LoVo (cell line): ENCODE measurements at places on chromosomes 5 and 9.

DNA sequence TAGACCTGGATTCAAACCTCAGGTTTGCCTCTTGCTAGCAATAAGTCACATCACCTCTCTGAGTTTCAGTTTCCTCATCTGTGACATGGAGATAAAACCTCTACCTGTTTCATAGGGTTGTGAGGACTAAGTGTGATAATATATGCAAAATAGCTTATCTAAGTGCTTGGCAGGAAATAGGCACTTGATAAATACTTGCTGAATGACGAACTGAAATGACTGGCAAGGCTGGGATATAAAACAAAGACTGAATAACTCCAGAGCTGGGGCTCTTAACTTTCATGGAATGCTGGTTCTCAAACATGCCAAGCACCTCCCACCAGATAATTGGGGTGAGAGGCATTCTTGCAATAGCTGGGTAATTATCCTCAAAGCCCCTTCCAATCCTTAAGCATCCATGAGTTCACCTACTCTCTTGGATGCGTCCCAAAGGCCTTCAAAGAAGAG lies 87.6 kb downstream of the ADRB2 start:
- peak; percentile 63 for DNase-seq

DNA sequence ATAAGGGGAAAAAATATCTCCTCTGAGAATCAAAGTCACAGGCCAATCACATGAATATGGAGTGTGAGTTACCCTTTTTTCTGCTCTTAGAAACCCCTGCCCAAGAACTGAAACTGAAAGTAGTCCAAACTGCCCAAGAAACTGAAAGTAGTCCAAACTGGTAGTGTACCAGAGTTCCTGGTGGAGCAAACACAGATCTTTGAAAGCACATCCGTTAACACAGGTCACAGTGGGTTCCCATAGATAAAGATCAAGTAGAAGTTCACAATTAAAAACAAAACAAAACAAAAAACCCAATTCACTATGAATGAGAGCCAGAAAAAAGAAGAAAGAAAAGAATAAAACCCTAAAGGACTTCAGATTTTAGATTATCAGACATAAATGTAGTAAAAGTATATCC lies 332.4 kb upstream of the EFNA5 start:
- peak; percentile 50 for DNase-seq

- DNase-seq = no peak
These were observed 346.2 kb upstream of the CTNND2 start for GRCh38 chr5:12250454-12250853.

GRCh38 chr5:37722236-37723161 lies 117.3 kb downstream of the GDNF start:
- DNase-seq = peak; percentile 62

GRCh38 chr5:41978676-41979075 lies 53.6 kb downstream of the FBXO4 start:
- no peak for DNase-seq

DNA sequence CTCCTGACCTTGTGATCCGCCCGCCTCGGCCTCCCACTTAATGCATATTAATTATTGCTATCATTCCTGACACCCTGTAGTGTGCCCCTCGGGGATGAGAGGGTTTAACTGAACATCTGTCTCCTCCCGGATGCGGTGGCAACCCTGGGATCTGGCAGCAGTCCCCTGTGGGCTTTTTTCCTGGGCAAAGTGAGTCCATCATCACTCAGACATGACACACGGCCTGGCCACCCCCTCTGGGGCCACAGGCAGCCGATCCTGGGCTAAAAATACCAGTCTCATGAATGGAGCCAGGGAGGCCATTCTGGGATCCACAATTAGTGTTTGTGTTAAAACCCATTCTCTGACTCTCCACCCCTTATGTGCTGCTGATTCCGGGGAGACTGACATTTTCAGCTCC lies 161.2 kb downstream of the RGS3 start:
- DNase-seq = no peak

GRCh38 chr9:96486386-96487028 lies 36.5 kb downstream of the HABP4 start:
- no peak for DNase-seq

- DNase-seq = no peak
These were observed 1.4 kb downstream of the DAB2 start for GRCh38 chr5:39423331-39423751.

DNA sequence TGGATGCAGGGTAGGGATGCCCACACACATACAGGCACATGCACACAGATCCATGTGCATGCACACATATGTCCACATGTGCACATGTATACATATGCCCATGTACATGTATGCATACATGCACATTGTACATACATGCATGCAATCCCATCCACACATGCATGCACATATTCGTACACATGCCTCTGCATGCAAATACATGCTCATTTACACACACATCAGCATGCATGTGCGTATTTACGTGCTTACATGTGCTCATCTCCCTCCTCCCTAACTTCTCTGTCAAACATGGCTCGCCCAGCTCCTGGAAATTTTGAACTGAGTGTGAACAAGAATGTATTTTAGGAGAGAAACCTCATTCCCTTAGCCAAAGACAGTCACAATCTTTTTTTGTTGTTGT lies 6.2 kb downstream of the KCNT1 start:
- no peak for DNase-seq

- DNase-seq = no peak
These were observed 11.6 kb upstream of the WHRN start for GRCh38 chr9:114516913-114517312.

DNA sequence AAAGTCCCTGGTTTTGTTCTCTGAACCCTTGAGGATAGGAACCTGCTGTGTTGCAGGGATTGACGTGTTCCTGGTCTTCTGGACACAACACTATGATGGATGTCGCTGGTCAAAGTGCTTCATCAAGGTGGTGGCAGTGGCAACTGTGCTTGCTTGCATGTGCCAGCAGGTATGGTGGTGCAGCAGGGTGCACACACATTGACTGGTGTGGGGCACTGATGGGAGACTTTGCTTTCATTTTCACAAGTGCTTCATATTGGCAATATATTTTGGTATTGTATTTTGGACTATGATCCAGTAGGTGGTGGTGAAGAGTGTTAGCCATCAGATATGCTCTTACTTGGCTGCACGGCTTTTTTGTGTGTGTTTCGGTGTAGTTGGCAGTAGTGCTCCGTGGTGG lies 479.8 kb upstream of the CTNND2 start:
- DNase-seq = no peak

- no peak for DNase-seq
These were observed 51.1 kb downstream of the BARX1 start for GRCh38 chr9:93903886-93904648.

DNA sequence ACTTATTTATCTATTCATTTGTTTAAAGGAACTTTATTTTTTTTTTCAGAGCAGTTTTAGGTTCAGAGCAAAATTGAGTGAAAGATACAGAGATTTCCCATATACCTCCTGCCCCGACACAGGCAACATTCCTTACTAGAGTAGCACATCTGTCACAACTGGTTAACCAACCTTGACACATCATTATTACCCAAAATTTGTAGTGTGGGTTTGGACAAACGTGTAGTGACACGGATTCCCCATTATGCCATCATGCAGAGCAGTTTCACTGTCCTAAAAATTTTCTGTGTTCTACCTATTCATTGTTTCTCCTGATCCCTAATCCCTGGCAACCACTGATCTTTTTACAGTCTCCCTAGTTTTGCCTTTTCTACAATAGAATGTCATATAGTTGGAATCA lies 57.3 kb upstream of the LHFPL2 start:
- DNase-seq = no peak

- DNase-seq = no peak
These were observed 69.9 kb downstream of the SEMA6A start for GRCh38 chr5:116504593-116505166.

GRCh38 chr5:139669662-139670368 lies 21.7 kb downstream of the CXXC5 start:
- no peak for DNase-seq

DNA sequence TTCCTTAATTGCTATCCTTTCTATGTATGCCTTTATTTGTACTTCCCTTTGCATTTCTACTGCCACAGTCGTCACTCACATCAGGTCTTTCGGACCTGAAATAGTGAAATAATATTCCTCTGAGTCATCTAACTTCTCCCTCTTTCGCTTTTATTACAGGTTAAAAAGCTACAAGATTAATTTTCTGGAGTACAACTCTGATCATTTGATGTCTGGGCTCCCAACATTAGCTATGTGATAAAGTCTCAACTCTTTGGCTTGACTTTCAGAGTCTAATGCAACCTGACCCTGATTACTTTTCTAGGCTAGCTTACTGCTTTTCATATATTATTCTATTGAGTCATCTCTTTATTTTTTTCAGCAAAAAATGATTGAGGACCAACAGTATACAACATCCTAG lies 638.8 kb upstream of the WWC1 start:
- no peak for DNase-seq

DNA sequence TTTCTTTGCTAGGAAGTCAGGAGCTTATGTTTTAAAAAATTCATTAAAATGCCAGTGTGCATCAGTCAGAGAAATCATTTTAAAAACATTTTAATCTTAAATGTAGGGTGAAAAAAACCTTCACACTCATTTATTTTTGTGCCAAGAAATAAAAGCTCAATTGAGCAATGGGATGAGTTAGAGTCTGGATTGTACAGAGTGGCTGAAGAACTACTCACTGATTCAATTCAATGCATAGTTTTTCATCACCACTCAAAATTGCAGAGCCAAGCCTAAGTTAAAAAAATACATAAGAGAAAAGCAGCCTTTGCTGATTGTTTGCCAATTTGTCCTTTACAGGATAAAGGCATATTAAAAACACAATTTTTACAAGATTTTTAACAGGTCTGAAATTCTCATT lies 168.2 kb upstream of the DMRTA1 start:
- no peak for DNase-seq

GRCh38 chr5:78497573-78498533 lies 137.4 kb downstream of the SCAMP1 start:
- no peak for DNase-seq

GRCh38 chr9:117526674-117527073 lies 111.8 kb upstream of the ASTN2 start:
- no peak for DNase-seq

- no peak for DNase-seq
These were observed 330.4 kb downstream of the ICE1 start for GRCh38 chr5:5752844-5753243.

GRCh38 chr9:35687306-35687705 lies 2.4 kb downstream of the TPM2 start:
- DNase-seq = no peak

DNA sequence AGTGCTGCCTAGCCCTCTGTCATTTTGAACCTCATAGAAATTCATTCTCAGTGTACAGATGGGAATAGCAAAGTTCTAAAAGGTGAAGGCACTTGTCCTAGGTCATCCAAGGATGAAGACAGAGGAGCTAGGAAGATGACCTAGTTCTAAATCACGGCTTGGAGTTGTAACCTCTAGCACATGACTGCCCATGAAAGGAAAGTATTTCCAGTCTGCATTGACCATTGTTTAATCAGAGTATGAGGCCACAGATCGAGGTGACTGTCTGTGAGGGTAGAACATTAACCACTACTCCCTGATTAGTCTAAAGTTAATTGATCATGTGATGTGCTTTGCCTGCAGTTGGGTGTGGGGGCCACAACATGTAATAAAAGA lies 674 bp upstream of the TNFSF15 start:
- no peak for DNase-seq

DNA sequence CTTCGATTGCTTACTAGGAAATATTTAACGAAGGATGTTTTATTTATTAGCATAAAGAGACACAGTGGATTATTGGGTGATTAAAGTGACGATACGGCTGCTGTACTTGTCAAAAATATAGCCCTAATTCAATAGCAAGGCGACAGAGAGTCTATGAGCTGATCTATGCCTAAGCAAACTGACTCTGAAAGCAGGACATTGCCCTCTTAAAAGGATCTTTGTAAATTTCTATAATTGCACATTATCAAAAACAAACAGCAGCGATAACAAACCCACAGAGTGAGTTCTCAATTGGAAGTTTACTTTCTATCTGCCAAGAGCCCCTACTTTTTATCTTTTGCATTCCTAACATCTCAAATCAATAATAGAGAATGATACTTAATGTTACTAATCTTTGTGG lies 31.4 kb downstream of the TLX3 start:
- DNase-seq = no peak

DNA sequence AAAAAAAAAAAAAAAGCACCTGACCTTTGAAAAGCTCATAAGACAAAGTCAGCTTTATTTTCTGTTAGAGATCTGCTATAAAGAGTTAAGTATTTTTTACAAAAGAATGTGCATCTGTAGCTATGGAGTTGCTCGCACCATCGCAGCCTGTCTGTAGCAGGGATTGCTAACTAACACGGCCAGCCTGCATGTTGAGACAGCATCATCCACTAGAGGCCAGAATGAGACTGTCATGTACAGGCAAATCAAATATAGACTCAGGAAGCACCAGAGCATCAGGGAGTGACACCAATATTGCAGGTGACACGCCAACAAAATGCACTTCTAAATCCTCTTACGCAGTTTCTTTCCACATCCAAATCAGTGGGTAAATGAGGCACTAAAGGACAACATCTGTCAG lies 136.3 kb upstream of the RASEF start:
- peak; percentile 32 for DNase-seq

DNA sequence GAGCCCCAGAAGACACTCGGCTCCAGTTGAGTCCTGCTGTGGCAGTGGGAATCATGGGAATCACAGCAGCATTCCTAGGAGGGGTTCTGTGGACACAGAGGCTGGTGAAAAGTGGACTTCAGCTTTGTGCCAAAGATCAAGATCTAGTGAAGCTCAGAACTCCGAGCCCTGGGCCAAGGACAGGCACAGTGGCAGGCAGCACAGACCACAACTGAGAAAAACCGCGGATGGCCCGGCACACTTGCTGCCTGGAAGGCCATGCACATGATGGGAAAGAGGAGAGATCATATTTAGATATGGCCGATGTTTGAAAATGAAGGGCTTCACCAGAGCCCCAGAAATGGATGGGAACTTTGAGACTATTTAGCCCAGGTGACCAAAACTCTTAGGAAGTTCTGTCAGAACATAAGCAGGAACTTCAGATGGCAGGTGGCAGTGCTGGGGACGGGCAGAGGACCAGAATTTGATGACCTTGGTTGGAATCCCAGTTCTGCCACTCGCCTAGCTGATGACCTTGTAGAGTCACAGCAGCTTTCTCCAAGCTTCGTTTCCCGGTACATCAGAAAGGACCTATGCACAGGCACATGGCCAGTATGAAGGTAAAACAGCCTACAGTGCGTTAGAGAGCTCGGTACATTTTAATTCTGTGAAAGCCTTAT lies 18.0 kb downstream of the BARHL1 start:
- DNase-seq = no peak

DNA sequence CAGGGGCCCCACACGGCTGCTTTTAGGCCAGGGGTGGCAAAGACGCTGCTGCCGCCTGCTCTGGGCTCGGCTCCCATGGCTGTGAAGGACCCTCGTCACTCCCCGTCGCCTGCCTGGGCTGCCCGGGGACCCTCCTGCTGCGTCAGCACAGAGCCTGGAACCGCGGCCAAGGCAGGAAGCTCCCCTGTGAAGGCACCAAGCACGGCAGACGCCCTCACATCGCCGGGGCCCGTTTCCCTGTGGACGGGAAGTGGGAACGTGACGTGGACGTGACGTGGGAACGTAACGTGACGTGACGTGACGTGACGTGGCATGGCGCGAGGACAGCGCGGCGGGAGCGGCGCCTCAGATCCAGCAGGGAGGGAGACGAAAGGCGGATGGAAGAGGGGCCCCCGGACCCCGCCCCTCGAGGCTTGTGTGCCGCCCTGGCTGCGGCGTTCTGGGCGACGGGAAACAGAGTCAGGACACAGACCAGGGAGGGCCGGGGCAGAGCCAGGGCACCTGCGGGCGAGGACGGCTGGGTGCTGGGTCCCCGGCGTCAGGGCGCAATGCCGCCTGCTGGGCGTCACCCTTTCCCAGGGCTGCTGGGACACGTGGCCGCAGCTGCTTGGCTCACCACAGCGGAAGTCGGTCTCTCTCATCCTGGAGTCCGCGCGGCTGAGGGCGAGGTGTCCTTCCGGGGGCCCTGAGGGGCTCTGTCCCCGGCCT lies 53.1 kb downstream of the MRPL36 start:
- DNase-seq = no peak
